IPS-NIHi11 (cell line): ENCODE measurements at places on chromosomes 11 and 22.
A peak's percentile ranks its signal among the peaks of the same experiment; 100 is the strongest.

GRCh38 chr11:102061276-102061675 is 14.0 kb downstream of the CFAP300 start:
- peak; percentile 20 for DNase-seq

GRCh38 chr11:46338988-46339666 is 8.1 kb upstream of the DGKZ start:
- peak; percentile 81 for DNase-seq

DNA sequence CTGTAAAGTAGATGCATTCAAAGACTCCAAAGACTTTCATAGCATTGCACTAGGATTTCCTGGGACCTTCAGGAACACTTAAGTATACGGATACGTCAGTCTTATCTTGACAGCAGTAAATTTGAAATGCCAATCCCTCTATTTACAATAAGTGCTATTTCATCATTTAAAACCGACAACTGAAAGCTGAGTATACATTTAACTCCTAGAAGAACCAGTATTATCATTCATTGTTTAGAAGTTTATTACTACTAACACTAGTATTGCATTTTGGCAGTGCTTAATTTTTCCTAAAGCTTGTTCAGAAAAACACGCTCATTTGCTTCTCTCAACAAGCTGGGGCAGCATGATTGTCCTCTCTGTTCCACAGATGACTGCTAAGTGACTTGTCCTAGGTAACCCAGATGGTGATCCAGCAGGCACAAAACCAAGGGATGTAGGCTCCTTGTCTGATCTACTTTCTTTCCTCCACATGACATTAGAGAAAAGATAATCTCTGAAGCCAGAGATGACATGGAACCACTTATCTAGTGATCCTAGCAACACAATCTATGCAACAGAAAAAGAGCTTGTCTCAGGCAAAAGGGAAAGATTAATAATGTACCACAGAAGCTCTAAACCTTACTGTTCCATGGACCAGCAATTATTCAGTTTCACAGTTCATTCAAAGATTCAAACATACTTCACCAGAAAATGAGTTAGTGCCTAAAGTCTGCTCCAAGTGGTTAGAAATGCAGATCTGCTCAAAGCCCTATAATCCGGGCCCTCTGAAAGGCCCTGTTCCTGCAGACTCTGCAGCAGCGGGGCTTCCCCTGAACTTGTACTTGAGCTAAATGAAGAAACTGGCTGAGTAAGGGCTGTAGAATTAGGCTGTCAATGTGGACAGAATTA is 5.2 kb downstream of the MAML2 start:
- no peak for DNase-seq

DNA sequence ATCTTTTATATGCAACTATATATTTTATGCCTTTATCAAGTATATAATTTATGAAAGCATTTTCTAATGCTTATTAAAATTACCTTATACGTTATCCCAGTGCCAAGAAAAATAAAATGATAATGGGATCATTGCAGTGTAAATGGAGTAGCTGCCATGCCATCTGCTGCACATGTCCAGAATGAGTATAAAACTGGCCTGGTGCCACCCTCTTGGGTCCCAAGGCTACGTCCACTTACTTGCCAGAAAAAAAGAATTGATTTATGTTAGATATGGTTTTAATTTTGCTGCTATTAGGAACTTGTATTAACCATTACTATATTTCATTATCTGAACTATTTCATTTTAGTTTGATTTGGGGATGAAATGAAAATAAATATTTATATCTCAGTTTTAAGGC is 1127.1 kb upstream of the CNTN5 start:
- no peak for DNase-seq

- DNase-seq: no peak
Observed at GRCh38 chr11:10916665-10917064, 58.8 kb upstream of the ZBED5 start.

- DNase-seq: no peak
Observed at GRCh38 chr11:3108183-3108721, 51.0 kb upstream of the CARS1 start.

DNA sequence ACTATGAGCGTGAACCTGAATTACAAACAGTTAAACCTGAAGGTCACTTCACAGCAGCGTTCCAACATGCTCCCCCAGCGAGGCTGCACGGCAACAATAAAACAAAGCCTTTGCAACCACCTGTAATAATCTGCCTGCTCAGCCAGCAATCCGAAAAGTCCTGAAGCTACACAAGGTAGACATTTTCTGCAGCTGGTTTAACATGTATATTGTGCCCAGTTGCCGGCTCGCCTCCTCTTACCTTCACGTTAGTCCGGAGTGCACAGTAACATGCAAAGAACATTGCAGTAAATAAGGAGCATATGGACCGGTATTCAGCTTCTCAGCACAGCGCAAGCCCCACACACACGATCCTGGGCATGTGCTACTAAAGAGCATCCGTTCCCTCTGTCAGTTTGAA is 704.3 kb downstream of the DLG2 start:
- no peak for DNase-seq

- DNase-seq: no peak
Observed at GRCh38 chr11:93591247-93591898, 48.2 kb upstream of the SMCO4 start.

DNA sequence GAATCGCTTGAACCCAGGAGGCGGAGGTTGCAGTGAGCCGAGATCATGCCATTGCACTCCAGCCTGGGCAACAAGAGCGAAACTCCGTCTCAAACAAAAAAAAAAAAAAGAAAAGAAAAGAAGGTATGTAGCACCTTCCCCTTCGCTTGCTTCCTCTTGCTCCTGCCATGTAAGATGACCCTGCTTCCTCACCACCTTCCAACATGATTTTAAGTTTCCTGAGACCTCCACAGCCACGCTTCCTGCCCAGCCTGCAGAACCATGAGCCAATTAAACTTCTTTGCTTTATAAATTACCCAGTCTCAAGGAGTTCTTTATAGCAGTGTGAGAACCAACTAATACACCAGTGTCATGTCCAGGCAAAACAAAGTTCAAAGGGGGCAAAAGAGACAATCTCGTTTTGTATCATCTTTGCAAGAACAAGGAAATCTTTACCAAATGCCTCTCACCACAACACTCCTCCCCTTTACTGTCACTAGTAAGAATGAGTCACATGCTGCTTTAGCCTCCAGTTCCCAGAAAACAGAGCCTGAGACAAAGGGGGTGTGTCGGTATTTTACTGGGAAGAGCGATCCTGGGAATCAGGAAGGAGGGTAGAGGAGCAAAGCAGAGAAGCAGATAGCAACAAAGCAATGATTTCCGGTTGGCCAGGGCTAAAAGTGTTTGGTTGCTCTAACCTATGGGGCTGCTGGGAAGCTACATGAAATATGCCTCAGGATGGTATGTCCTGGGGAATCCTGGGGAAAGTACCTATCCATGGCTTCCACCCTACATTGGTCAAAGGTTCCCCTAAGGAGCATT is 10.5 kb upstream of the MCHR1 start:
- peak; percentile 45 for DNase-seq

GRCh38 chr11:116335891-116336290 is 436.9 kb downstream of the BUD13 start:
- DNase-seq: no peak

DNA sequence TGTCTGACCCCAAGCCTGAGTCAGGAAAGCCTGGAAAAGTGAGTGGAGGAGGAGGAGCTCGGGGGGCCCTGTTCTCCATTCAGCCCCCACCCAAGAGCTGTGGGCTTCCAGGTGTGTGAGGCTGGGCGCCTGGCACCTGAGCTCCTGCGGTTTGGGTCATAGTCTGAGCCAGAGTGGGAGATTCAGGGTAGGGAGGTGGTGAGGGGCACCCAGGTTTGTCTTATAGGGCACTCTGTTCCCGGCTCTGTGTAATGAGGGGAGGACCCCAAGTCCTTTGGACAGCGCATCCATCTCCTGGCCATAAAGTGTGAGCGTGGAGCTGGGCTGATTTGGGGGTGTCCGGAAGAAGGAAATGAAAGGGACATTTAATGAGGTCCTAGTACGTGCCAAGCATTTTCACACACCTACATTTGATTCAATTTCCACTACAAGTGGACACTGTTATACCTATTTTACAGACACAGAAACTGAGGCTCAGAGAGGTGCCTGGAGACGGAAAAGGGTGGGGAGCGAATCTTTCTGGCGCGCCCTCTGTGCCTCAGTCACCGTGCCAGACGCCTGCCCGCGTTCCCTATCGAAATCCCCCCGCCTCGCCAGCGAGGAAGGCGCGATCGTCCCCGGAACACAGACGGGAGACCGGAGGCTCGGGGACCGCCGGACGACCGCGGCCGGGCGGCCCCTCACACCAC is 1.2 kb downstream of the NPTXR start:
- no peak for DNase-seq

- no peak for DNase-seq
Observed at GRCh38 chr11:30171661-30172060, 59.2 kb upstream of the FSHB start.

DNA sequence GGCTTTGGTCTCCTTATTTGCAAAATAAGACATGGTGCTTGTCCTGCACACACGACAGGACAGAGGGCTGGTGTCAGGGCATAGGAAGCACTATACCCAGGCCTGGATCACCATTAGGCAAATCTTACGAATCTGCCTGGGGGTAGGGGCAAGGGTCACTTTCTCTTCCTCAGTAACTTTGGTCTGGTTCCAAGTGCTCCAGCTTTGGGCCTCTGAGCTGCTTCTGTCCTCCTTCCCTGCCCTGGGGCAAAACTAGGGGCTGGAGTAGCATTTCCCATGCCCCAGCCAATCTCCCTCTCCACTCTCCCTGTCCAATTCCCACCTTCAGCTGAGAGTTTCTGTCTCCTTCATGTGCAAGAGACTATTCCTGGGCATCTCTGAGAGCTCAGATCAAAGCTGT is 123.7 kb upstream of the NECTIN1 start:
- no peak for DNase-seq

DNA sequence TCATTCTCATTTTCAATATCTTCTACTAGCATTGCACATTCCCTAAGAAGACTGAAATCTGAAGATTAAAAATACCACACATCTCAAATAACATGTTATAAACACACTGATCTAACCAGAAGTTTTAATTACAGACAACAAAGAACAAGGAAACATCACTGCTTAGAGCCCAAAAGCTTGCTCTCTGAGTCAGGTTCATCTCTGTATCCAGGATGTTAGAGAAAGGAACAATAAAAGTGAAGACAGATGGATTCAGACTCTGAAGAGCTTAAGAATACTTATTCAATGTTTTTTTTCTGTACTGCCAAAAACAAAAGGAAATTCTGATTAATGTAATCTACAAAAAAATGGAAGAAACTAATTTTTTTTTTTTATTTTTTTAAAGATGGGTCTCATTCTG is 16.5 kb downstream of the RDX start:
- no peak for DNase-seq

DNA sequence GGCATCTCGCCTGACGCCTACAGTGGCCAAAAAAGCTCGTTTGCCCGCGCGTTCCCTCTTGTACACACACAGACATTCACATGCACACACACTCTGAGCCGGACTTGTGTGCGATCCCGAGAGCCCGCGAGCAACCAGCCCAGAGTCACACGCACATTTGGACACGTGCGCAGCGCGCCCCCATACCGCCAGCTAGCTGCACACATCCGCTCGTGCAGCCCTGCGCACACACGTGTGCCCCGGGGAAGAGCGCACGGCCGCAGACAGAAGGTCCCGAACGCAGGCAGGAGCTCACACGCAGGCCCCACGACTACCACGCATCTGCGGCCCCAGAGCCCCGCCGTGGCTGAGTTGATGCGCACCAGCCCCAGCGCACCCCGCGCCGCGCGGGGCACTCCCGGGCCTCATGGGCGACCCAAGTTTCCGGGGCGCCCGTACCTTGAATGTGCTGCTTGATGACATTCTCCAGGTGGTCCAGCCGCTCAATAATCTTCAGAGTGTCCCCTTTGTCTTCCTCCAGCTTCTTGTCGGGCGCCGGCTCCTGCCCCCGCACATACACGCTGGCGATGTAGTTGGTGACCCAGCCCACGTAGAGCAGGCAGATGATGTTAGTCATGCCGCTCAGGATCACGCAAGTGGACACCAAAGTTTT is 758 bp downstream of the GALNT18 start:
- no peak for DNase-seq

DNA sequence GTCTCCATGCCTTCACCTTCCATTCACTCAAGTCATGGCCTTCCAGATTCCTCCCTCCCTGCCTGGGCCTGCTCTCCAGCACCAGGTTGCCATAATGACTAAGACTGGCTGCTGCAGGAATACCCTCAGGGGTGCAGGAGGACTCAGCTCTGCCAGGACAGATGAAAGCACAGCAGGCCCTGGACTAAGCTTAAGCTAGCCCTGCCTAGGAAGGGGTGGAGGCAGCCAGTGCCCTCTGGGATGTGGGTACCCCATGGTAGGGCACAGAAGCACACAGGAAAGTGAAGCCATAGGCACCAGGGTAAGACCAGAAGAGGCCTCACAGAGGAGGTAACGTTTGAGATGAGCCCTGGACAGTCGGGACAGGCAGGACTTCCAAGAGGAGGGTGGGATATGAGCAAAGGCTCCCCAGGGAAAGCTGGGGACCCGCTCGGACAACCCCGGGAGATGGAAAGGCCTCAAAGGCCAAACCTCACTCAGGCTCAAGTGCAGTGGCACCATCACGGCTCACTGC is 3.0 kb upstream of the RIN1 start:
- DNase-seq: no peak

- no peak for DNase-seq
Observed at GRCh38 chr11:123859731-123860130, 25.7 kb downstream of the TMEM225 start.

DNA sequence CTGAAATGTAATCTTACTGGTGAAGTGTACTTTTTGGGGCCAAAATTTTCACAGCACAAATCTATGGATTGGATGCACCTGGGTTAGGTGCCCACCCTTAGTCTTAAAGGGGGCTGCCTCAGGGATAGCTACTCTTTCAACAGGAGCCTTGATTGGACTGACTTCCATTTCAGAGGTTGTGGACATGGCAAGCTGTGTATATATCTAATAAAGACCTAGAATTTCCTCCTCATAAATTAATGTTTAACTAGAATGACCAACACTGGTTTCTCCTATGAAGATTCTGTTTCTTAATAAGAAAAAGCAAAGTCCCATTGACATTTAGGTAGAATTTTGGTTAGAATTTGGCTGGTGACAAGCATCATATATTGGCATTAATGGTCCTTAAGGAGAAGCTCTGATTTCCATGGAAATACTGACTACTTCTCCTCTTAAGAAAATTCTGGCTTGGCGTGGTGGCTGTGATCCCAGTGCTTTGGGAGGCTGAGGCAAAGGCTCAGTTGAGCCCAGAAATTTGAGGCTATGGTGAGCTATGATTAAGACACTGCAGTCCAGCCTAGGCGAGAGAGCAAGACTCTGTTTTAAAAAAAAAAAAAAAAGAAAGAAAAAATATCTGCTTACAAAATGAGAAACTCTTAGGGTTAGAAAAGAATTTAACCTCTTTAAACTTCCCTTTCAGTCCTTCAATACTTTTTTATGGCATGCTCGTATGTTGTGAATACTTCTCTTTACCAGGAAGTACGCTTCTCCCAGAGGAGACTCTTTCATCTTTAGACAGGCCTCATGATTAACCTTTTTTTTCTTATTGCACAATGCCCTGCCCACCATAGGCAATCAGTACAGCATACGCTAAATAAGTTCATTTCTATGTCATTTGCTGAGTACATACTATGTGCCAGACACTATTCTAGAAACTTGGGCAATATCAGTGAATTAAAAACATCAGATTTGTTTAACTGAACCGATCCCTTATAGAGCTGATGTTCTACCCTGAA is 77.2 kb downstream of the PRR5L start:
- DNase-seq: no peak

- no peak for DNase-seq
Observed at GRCh38 chr22:43435851-43436811, 24.3 kb downstream of the MPPED1 start.
